Dermis microvascular lymphatic vessel endothelial cell (primary cell): ENCODE measurements at places on chromosomes 2 and 18. TPM values are rescaled to one million over a fixed set of nuclear protein-coding genes. Genes with fewer than 3 reads are reported as not detected.

ITGA6 gene
- 146 and 305 TPM in 2 replicates for total RNA-seq

ASXL3 gene
- 0.13 and 0.76 TPM in 2 replicates for total RNA-seq

EPHA4 gene
- 2.2 and 2.4 TPM in 2 replicates for total RNA-seq

KRTCAP3 gene
- total RNA-seq: 0.13 and 0.38 TPM in 2 replicates

TET3 gene
- 3.3 and 5.8 TPM in 2 replicates for total RNA-seq

SP140 gene
- total RNA-seq: 0.13 TPM in 1 of 2 replicates, not detected in the other

RABL2A gene
- total RNA-seq: 3.0 and 3.4 TPM in 2 replicates

UGT1A3 gene
- total RNA-seq: not detected in 2 replicates

ABCB6 gene
- 21.4 and 27.3 TPM in 2 replicates for total RNA-seq

SYT4 gene
- total RNA-seq: not detected in 2 replicates

DUSP11 gene
- 20.0 and 21.7 TPM in 2 replicates for total RNA-seq

MEP1B gene
- not detected in 2 replicates for total RNA-seq

CCDC141 gene
- total RNA-seq: 0.63 and 1.5 TPM in 2 replicates

DCDC2C gene
- 0.13 TPM in 2 replicates for total RNA-seq

TMEM169 gene
- 0.13 TPM in 2 replicates for total RNA-seq

CD8A gene
- under 0.01 TPM in 2 replicates for total RNA-seq

CXCR2 gene
- not detected in 2 replicates for total RNA-seq

RUFY4 gene
- not detected in 2 replicates for total RNA-seq

SERPINB11 gene
- not detected in 2 replicates for total RNA-seq

MSH2 gene
- total RNA-seq: 22.6 and 31.1 TPM in 2 replicates

OTOS gene
- not detected in 2 replicates for total RNA-seq

TUBB8B gene
- not detected in 2 replicates for total RNA-seq

NYAP2 gene
- total RNA-seq: not detected in 2 replicates

AMER3 gene
- total RNA-seq: not detected in 2 replicates

WDR75 gene
- total RNA-seq: 43.0 and 45.3 TPM in 2 replicates

SPDYA gene
- 0.13 and 0.26 TPM in 2 replicates for total RNA-seq

TLX2 gene
- total RNA-seq: not detected in 2 replicates

ERCC3 gene
- total RNA-seq: 26.1 and 33.0 TPM in 2 replicates

ATOH8 gene
- total RNA-seq: 13.1 and 21.5 TPM in 2 replicates

POTEF gene
- total RNA-seq: 0.13 and 0.25 TPM in 2 replicates

ASAP2 gene
- 29.8 and 30.0 TPM in 2 replicates for total RNA-seq

RASGRP3 gene
- 184 and 191 TPM in 2 replicates for total RNA-seq

METTL8 gene
- 9.9 and 10.5 TPM in 2 replicates for total RNA-seq

LDLRAD4 gene
- total RNA-seq: 6.7 and 20.9 TPM in 2 replicates

CFC1 gene
- not detected in 2 replicates for total RNA-seq

OXER1 gene
- not detected in 2 replicates for total RNA-seq

DES gene
- total RNA-seq: not detected in 2 replicates

LIMS1 gene
- total RNA-seq: 217 and 543 TPM in 2 replicates

CD302 gene
- total RNA-seq: 5.6 and 14.4 TPM in 2 replicates

PAX3 gene
- not detected in 2 replicates for total RNA-seq

SLC40A1 gene
- 105 and 319 TPM in 2 replicates for total RNA-seq

APLF gene
- 4.0 and 6.4 TPM in 2 replicates for total RNA-seq

ERMN gene
- not detected in 2 replicates for total RNA-seq

PCARE gene
- not detected in 2 replicates for total RNA-seq

TBC1D8 gene
- 62.4 and 120 TPM in 2 replicates for total RNA-seq

CYP27A1 gene
- 6.2 and 19.2 TPM in 2 replicates for total RNA-seq

SCTR gene
- total RNA-seq: not detected in 2 replicates

THUMPD2 gene
- 4.2 and 4.4 TPM in 2 replicates for total RNA-seq
